T-helper 1 cell (primary cell): ENCODE measurements at places on chromosomes 11 and 22.

DNA sequence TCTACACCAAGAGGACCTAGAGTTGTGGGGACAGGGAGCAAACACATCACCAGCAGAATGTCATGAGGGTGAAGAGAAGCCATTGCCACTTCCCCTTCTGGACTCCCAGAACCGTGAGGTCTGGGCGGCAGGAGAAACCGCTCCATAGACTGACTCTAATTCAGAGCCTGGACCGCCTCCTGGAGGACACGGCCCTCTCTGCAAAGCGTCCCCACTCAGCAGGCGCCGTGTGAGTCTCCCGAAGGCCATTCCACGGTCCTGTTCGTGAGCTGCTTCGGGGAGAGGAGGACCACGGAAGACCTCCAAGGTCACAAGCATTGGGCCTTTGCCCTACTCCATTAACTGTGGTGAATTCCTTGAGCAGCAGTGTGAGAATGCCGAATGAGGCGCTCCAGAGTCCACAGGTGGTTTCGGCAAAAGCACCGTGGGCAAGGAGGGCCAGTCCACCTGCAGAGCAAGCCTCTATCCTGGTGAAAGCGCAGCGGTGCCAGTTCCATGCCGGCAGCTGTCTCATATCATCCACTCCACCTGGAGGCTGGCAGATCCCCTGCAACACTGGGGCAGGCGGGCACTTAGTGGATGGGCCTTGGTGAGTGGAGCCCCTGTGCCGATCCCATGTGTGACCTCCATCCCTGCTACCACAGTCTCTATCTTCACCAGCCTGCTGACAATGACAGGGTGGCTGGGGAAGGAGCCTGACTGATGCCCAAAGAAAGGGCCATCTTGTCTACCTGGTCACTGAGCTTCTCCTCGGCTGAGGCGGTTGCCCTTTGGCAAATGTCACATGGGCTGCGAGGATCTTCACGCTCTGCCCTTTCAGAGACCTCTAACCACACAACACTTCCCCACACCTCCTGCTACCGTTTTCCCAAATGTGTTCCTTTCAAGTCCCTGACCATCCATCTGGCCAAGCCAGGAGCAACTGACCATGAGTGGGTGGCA, 7.5 kb downstream of the C11orf21 start:
- no peak for DNase-seq

DNA sequence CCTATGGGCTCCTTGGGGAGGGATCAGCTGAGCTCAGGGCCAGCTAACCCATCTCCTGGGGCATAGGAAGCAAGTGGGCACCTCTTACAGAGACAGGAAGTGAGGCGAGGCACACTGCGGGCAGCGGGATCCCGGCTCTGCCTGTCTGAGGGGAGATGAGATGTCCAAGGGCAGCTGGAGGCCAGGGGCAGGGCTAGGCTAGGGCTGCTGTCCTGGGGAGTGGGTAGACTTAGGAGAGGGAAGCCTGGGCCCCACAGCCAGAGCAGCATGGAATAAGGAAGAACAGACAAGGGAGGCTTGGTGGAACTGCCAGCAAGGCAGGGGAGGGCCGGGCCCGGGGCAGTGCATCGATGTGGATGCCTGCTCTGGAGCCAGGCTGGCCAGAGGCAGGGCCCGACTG, 76.3 kb downstream of the MORC2 start:
- DNase-seq = no peak

GRCh38 chr11:108346451-108346850, 120.9 kb downstream of the C11orf65 start:
- DNase-seq = no peak

- no peak for DNase-seq
Measured at GRCh38 chr11:72157131-72157530, 21.6 kb downstream of the FOLR3 start.

DNA sequence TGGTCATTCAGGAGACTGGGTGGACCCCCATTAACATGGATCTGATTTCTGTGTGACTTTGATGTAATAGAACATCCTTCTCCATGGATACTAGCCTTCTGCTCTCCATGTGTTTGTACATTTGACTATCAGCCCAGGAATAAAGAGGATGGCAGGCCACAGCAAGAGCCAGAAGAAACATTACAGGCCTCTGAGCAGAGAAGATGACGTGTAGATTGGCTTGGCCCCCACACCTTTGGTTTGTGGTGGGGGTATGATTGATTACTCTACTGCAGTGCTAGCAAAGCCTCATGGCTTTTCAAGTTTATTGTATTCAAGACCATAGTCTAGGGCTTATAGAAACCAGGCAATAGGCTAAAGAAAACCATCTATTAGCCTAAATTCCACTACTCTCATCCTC, 77.0 kb downstream of the GRAMD1B start:
- no peak for DNase-seq

DNA sequence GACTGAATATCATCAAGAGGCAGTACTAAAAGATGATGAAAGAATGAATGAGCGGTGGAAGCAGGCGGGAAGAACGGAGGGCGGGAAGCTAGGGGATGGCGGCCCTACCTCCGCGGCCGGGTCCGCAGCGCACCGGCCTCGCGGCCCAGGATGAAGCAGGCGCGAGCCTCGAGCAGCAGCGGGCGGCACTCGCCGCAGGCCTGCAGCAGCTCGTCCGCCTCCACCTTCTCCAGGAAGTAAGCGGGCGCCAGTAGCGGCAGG, 3.4 kb downstream of the KLHL35 start:
- DNase-seq = no peak

- no peak for DNase-seq
Measured at GRCh38 chr11:30128269-30128932, 102.4 kb upstream of the FSHB start.

- no peak for DNase-seq
Measured at GRCh38 chr22:29663180-29663821, 56.5 kb upstream of the CABP7 start.

DNA sequence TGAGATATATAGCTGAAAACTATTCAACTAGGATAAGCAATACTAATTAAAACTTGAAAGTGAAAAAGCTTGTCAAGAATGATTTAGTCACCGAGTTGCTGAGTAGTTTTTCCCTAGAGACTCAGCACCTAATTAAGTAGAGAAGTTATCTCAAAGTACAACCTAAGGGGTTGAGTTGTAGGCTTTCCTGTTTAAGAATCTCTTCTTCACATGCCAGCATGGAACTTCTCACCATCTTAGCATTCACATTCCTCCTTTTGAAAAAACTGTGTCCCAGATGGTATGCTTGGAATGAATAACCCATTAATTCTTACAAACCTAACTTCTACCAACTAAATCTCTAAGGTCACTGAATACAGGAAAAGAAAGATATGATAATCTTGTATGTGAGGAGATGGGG, 303.3 kb upstream of the ZC3H12C start:
- DNase-seq = no peak

DNA sequence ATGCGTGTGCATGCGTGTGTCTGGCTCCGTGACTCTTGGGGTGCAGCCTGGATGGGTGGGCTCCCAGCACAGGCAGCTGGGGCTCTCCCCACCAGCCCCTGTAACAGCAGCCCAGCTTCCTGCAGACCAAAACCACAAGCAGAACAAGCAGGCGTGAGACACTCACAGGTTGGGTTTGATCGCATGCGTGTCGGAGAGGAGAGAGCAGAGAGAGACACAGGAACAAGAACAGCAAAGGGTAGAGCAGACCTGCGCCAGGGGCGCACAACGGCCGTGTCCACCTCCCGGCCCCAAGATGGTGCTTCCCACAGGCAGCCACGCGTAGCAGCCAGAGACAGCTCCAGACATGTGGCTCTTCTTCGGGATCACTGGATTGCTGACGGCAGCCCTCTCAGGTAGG, at the start of gene CD6:
CD6 (plus strand) TSS at position 161 of the 400 bp plus-strand sequence; CDS start at position 347, 186 bp downstream.
- peak; percentile 79 for DNase-seq

DNA sequence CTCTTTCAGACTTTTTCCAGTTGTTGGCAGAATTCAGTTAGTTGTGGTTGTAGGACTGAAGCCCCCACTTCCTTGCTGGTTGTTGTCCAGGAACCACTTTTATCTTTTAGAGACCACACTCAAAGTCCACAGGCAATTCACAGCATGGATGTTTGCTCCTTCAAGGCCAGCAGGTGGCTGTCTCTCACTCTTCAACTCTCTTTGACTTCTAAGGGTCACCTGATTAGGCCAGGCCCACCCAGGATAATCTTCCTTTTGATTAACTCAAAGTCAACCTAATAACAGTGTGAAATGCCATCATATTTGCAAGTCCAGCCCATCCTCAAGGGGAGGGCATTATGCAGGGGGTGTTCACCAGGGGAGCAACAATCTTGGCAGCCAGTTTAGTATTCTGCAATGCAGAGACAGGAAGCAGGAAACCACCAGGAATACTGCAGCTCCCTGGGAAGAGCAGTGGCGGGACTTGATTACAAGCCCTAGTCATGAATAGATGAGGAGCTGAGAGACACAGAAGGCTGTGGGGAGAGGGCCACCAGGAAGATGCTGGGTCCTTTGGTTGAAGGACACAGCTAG, 52.4 kb downstream of the LRRC74B start:
- DNase-seq = no peak

GRCh38 chr22:43317239-43317638, 25.9 kb downstream of the SCUBE1 start:
- DNase-seq = no peak

GRCh38 chr11:31240340-31240904, 129.1 kb downstream of the DCDC1 start:
- no peak for DNase-seq

DNA sequence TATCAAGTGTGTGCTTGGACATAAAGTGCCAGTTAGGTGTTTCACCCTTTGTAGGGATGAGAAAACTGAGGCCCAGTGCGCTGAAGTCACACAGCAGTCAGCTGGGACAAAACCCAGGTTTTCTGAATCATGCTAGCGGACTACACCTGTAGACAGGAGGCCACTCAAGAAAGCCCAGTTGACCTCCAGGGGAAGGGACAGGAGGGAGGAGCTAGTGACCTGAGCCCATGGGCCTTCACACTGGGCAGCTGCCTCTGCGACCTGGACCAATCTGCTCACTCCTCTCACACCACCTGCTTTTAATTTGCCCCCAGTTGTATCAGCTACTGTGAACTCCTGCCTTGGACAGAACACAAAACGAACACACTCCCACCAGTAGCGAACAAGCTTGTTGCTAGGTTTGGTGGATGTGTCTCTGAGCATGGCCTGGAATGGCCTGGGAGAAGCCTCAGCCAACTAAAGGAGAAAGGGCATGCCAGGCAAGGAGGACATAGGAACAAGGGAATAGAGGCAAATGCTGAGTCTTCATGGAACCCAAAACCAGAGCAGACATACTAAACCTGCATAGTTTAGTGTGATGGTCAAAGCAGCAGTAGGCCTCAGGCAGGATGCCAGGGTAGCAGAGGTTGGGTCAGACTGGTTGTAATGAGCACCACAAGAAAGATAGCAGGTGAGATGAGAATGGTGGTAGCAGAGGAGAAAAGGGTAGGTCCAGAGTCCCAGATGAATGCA, 7.2 kb downstream of the LMO1 start:
- DNase-seq = no peak

DNA sequence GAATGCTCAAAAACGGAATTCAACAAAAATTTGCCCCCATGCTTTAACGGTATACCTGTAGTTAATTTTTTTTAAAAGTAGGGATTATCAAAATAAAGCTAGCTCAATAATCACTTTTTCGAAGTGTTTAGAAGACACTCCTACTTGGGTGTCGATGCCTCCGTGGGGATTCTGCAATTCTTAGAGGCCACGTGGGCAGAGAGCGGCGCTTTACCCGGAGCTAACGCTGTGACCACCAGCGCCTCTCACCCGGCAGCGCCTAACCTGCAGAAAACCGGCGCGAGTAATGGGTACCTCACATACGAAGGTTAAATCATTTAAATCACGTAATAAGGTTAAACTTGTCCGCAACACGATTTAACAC, 583 bp downstream of the TAF1D start:
- DNase-seq = peak; percentile 51

DNA sequence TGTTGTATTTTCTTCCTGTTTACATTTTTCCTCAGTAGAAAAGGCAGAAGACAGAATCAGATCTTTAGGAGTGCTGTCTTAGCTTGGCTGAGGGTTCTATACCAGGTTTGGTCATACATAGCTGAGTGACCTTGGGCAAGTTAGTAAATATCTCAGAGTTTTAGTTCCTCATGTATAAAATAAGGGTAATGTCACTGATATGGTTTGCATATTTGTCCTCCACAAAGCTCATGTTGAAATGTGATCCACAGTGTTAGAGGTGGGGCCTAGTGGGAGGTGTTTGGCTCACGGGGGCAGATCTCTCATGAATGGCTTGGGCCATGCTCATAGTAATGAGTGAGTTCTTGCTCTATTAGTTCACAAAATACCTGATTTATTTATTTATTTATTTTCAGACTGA, 7.5 kb upstream of the HTR3A start:
- DNase-seq = no peak

DNA sequence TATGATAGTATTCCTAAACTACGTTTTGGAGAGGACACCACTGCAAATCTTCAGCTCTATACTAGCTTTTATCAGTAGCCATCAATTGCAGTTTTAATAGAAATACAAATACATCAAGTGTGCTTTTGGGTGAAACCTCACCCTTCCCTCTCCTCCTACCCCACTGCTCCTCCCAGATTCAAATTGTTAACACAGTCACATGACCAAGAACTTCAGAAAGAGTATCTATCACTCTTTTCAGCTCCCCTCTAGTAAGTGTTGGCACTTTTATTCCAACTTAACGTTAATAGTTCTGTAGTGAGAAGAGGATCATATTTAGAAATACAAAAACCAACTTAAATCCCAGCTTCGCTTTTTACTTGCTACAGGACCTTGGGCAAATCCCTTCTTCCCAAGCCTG, 17.0 kb downstream of the RRAS2 start:
- DNase-seq = no peak

- DNase-seq = no peak
Measured at GRCh38 chr22:48952256-48953102, 875.2 kb downstream of the BRD1 start.

GRCh38 chr22:41347066-41347859, 34.5 kb upstream of the TEF start:
- no peak for DNase-seq

DNA sequence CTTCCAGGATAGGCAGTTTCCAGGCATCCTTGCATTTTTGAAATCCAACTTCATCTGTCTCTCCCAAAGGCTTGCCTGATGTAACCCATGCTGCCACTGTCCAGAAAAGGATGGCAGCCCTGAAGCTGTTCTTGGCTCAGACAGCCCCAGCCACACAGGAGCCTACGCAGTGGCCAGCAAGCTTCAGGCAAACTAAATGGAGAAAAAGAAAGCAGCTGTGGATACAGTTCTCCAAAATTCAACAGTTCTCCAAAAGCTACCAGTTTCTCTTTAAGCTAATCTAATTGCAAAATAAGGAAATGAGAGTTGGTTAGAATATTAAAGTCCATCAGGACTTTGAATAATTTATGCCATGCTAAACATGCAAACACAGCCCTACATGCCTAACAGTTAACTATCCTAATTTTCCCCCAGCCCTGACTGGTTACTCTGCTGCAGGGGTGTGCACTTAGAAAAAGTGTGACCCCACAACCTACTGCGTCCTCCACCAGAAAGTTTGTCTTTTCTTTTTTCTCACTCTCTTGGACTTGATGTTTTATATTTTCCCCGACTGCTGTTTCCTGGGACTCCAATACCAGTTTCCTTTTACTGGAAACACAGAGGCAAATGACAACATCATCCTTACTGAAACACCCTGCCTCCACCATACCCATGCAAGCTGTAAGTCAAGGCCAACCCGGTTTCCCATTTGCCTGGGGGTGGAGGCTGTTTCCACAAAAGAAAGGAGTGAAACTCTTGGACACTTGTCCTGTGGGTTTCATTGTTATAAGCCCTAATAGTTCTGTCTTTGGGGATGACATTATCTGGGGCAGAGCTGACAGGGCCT, 69.1 kb upstream of the OR5AN1 start:
- DNase-seq = no peak
